ENCODE measurements at places on chromosomes 7 and 10. TPM values are rescaled to one million over a fixed set of nuclear protein-coding genes. Genes with fewer than 3 reads are reported as not detected.

DNA sequence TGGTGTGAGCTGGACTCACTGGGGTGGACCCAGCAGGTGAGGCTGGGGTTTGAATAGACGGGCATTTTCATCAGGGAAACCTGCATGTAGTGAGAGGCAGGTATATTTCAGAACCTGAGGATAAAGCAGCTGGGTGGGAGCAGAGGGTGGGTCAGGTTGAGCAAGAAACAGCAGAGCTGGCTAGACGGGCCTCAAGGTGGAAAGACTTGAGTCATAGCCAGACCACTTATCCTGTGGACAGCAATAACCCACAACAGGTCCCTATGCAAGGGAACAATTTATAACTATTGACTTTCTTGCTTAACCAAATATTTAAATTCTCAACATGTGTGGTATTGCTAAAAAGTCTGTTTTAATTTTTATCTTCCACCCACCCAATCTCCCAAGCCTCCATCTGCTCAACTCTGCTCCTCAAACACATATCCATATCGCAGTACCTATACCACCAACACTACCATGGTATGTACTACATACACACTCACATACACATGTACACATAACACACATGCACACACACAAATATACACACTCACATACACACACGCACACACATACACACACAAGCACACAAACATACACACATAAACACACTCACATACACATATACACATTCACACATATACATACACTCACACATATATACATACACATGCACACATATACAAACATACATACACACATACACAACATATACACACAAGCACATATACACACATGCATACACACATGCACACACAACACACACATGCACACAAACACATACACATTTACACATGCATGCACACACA is 129.0 kb upstream of the C7orf33 start:
- H3K4me1 ChIP-seq, result no peaks in the 10 kb centered on the region
- H3K4me3 ChIP-seq, result no peak overlapping the region
- no peak overlapping the region for H3K27ac ChIP-seq
- no peaks in the 10 kb centered on the region for H3K36me3 ChIP-seq
- no peak for DNase-seq

The TSPAN13 gene
- total RNA-seq, result 0.35 TPM

The CALML3 gene
- total RNA-seq, result not detected

GRCh38 chr10:23157691-23158369 is 34.3 kb upstream of the PTF1A start:
- H3K4me1 ChIP-seq, result peaks cover 6% of the 10 kb centered on the region
- no peak overlapping the region for H3K27ac ChIP-seq
- no peak overlapping the region for H3K4me3 ChIP-seq
- no peaks in the 10 kb centered on the region for H3K36me3 ChIP-seq
- no peak for DNase-seq

The MMD2 gene
- not detected for total RNA-seq

DNA sequence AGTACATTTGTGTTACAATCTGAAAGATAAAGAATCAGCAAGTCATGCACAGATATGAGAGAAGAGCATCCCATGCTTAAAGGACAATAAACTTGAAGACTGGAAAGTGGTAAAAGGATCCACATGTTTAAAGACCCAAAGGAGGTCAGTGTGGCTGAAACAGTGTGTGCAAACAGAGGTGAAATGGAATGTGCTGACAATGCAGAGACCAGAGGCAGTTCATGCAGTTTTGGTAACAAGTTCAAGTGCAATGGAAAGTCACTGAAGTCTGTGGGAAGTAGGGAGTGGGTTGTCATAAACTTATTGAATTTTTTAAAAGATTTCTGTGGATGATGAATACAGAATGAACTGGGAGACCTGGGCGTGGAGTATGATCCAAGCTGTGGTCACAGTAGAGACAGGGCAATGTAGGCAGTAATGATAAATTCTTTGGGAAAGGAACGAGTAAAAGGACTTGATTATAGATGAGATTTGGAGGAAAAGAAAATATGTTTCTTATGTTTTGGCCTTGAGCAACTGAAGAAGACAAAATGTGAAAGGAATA is 408.0 kb downstream of the HGF start:
- H3K36me3 ChIP-seq, result no peaks in the 10 kb centered on the region
- no peak overlapping the region for H3K27ac ChIP-seq
- no peaks in the 10 kb centered on the region for H3K4me1 ChIP-seq
- no peak for DNase-seq
- no peak overlapping the region for H3K4me3 ChIP-seq

DNA sequence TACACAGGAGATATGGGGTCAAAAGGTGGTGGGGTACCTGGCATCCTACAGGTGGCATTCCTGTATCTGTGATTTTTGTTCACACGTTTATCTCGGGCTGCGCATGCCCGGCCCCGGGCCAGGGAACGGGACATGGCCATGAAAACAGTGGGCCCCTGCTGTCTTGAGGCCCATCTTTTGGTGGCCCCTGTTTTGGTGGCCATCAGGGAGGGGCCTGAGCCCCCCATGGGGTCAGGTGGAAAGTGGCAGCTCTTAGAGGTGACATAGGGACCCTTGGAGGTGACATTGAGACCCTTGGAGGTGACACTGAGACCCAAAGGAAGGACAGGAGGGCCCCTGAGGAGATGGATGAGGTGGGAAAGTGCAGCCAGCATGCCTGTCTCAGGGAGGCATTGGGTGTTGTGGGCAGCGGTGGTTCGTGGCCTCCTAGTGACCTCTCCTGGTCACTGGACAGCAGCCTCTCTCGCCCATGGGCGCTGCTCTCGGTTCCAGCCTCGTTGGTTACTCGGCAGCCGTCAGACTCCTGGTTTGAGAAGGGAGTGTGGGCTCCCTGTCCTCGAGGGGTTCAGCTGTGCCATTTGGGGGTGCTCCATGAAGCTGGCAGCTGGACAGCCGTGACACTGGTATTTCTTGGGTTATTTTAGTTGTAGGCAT is 39.9 kb downstream of the INPP5A start:
- H3K27me3 ChIP-seq, result no peaks in the 10 kb centered on the region
- H3K4me3 ChIP-seq, result no peak overlapping the region
- peaks cover 24% of the 10 kb centered on the region for H3K4me1 ChIP-seq
- H3K36me3 ChIP-seq, result no peaks in the 10 kb centered on the region

GRCh38 chr7:47433564-47433895 is 148.4 kb downstream of the TNS3 start:
- no peak overlapping the region for H3K4me3 ChIP-seq
- H3K27ac ChIP-seq, result no peak overlapping the region
- no peaks in the 10 kb centered on the region for H3K27me3 ChIP-seq
- no peak for DNase-seq

The GDF2 gene
- not detected for total RNA-seq

The RBM20 gene
- 0.26 TPM for total RNA-seq

The TET1 gene
- total RNA-seq, result 1.4 TPM

The CLEC2L gene
- not detected for total RNA-seq

DNA sequence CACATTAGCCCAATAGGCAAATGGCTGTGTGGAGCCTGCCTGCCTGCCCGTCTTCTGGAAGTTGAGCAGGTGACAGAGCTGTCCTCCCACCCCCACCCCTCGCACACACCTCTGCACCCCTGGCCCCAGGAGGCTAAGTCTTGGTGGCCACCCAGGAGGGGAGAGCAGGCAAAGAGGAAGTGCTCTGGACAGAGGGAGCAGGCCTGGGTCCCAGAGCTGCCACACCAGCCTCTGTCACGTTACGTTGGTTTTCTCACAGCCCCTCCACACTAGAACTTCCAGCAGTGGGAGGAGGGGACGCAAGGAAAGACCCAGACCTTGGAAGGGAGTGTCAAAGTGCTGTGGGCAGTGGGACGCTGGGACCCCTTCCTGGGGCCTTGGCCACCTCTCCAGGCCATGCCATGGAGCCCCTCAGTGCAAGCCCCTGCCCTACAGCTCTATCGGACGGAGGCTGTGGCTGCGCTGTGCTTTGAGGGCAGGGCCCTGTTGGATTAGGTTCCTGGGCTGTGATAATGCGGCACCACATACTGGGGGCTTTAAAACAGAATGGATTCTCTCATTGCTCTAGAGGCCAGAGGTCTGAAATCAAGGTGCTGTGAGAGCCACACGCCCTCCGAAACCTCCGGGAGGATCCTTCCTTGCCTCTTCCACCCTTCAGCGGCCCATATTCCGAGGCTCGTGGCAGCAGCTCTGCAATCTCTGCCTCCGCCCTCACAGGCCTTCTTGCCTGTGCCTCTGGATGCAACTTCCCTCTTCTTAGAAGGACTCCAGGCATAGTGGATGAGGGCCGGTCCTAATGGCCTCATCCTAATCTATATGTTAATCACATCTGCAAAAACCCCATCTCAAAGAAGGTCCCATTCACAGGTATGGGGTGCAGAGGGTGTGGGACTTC is 9.9 kb downstream of the PRKAG2 start:
- no peaks in the 10 kb centered on the region for H3K36me3 ChIP-seq
- H3K4me1 ChIP-seq, result no peaks in the 10 kb centered on the region
- H3K4me3 ChIP-seq, result no peak overlapping the region
- DNase-seq, result no peak
- no peak overlapping the region for H3K27ac ChIP-seq

DNA sequence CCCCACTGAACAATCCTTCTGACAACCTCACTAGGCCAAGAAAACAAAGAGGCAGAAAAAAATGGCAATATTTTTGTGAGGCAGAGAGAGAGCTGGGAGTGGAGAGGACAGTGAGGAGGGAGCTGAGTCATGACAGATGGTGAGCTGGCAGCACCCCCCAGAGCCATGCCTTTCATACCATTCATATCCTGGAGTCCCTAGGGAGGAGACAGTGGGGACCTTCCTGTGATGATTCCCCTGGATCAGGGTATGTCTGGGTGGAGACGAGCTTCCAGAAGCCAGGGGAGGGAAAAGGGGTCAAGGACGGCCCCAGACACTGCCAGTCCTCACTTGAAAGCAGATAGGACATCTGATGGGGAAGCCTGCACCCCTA is 160.5 kb downstream of the ADAM12 start:
- H3K36me3 ChIP-seq, result no peaks in the 10 kb centered on the region
- no peaks in the 10 kb centered on the region for H3K4me1 ChIP-seq

The SEMA3D gene
- not detected for total RNA-seq

- no peak overlapping the region for H3K27ac ChIP-seq
- no peak for DNase-seq
- H3K4me1 ChIP-seq, result no peaks in the 10 kb centered on the region
- H3K4me3 ChIP-seq, result no peak overlapping the region
- peaks cover 23% of the 10 kb centered on the region for H3K36me3 ChIP-seq
These were observed 80.0 kb downstream of the EPC1 start for GRCh38 chr10:32266979-32267378.

The SOSTDC1 gene
- total RNA-seq, result not detected

DNA sequence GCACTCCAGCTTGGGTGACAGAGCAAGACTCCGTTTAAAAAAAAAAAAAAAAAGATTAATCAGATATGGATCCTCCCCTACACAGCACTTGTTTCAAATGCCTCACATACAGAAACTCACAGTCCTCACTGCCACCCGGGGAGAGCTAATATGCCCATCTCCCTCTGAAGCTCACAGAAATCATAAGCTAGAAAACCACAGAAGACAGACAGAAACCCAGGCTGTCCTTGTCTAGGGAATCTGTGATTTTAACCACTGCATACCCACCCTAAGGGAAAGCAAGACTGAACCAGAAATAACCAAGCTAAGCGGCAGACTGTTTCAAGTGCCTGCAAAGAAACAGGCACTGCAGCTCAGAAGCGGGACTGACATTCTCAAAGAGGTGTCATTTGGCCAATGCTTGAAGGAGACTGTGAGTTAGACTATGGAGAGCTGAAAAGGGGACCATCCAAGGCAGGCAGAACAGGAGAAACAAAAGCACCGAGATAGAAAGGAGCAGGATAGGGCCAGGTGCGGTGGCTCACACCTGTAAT is 37.6 kb downstream of the SLC37A3 start:
- no peak overlapping the region for H3K4me3 ChIP-seq
- H3K27me3 ChIP-seq, result no peaks in the 10 kb centered on the region
- DNase-seq, result no peak
- peaks cover 4% of the 10 kb centered on the region for H3K4me1 ChIP-seq
- no peak overlapping the region for H3K27ac ChIP-seq
- no peaks in the 10 kb centered on the region for H3K36me3 ChIP-seq

DNA sequence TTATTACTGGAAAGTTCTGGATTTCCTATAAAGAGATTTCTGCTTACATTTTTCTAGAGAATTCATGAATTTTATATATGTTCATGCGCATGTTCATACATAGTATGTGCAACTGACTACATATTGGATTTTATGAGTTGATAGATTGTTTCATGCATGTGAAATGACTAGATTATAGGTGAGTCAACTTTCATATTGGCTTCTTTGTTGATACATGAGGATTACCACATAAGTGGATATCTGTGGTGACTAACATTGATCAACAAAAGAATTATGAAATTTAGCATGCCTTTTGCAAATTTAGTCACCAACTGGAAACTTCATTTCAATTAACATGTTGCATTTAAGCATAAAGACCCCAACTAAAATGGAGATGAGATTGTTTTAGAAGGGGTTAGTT is 99.0 kb downstream of the GNAT3 start:
- no peaks in the 10 kb centered on the region for H3K27me3 ChIP-seq
- no peak for DNase-seq
- H3K4me1 ChIP-seq, result no peaks in the 10 kb centered on the region
- H3K36me3 ChIP-seq, result no peaks in the 10 kb centered on the region
- H3K4me3 ChIP-seq, result no peak overlapping the region

- no peak for DNase-seq
- no peaks in the 10 kb centered on the region for H3K27me3 ChIP-seq
- H3K36me3 ChIP-seq, result no peaks in the 10 kb centered on the region
- no peak overlapping the region for H3K27ac ChIP-seq
- H3K4me3 ChIP-seq, result no peak overlapping the region
These were observed 9.5 kb upstream of the RBM20 start for GRCh38 chr10:110634527-110635209.

GRCh38 chr7:29285444-29285793 is 90.8 kb downstream of the CHN2 start:
- H3K27me3 ChIP-seq, result no peaks in the 10 kb centered on the region
- DNase-seq, result peak; percentile 55
- no peak overlapping the region for H3K4me3 ChIP-seq
- peaks cover 17% of the 10 kb centered on the region for H3K4me1 ChIP-seq
- H3K36me3 ChIP-seq, result no peaks in the 10 kb centered on the region

- no peaks in the 10 kb centered on the region for H3K27me3 ChIP-seq
- no peak overlapping the region for H3K27ac ChIP-seq
- H3K4me1 ChIP-seq, result no peaks in the 10 kb centered on the region
- no peak for DNase-seq
- H3K36me3 ChIP-seq, result no peaks in the 10 kb centered on the region
- H3K4me3 ChIP-seq, result no peak overlapping the region
These were observed 44.3 kb downstream of the CCDC71L start for GRCh38 chr7:106616708-106617051.

DNA sequence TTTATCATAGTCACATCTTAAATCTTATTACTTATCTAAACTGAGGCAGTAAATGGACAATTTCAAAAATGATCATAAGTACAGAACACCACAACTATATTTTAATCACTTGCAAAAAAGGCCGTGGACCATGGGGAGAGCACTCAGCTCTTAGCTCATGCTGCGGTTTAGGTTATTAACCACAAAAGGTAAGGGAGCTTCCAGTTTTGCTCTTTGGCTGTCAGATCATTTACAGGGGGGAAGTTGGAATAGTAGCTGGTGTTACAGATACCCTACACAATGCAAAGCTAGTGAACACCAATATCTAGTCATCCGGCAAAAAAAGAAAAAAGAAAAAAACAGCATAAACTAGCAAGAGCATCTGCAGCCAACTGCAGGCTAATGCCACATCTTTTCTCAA is 147.0 kb downstream of the BBS9 start:
- H3K4me3 ChIP-seq, result no peak overlapping the region
- H3K4me1 ChIP-seq, result no peaks in the 10 kb centered on the region
- DNase-seq, result peak; percentile 9
- H3K36me3 ChIP-seq, result no peaks in the 10 kb centered on the region

The LIPF gene
- total RNA-seq, result not detected

Measured in GM12878 (cell line).